ENCODE measurements at places on chromosomes 4 and X.

- DNase-seq: no peak
These were observed 173.9 kb downstream of the PDGFRA start for GRCh38 chr4:54402880-54403480.

- DNase-seq: no peak
These were observed 197.4 kb downstream of the NWD2 start for GRCh38 chr4:37442062-37442323.

DNA sequence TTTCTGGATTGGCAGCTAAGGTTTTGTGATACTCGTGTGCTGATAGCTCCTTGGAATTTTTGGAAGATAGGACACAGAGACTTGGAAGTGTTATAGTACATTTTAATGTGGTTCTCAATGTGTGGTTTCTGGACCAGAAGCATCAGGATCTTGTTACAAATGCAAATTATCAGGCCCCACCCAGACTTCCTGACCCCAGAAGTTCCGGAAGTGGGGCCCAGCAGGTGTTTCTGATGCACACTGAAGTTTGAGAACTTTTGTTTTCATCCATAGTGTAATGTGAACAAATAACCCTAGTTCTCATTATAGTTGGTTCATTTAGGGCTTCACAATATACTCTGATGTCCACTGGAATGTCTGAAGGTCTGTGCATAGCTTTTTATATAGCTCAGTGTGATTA is 49.6 kb downstream of the LAMP2 start:
- DNase-seq: no peak

- DNase-seq: no peak
These were observed 37.6 kb downstream of the GLUD2 start for GRCh38 chrX:121084903-121085611.

GRCh38 chrX:2703991-2704369 is 12.9 kb downstream of the CD99 start:
- DNase-seq: no peak

DNA sequence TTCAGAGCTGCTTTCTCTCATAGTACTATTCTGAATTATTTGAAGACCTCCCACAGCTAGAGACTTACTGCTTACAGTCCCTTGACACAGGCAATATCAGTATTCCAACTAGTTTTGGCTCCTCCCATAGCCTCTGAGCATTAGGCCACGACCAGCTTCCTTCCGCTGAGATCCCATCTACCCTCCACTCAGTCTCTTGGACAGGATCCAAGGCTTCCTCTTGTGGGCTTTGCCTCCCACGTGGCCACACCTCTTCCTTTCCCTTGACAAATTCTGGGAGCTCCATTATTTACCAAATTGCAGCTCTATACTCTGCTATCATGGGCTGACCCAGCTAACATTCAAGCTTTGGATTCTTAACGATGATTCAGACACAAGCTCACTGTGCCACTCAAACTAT is 470.4 kb upstream of the GALNT7 start:
- no peak for DNase-seq

- no peak for DNase-seq
These were observed 68.6 kb downstream of the RXFP1 start for GRCh38 chr4:158590306-158590705.

- no peak for DNase-seq
These were observed 114.6 kb upstream of the SH3RF1 start for GRCh38 chr4:169385376-169385775.

DNA sequence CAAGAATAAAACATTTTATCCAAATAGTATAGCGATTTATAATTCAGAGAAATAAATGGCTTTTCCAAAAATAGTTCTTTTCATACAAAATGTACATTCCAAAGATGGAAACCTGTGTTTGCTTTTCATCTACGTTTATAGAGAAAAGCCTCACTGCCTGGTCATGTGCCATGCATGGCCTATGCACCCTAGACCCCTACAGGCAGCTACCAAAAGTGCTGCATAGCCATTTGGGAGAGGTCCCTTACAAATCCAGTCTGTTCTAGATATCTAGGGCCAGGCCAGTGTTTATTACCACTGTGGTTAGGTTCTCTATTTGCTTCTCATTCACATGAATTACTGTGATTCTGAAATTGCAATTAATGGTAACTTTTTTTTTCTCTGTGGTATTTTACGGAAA is 17.2 kb downstream of the HMGB2 start:
- DNase-seq: no peak

GRCh38 chr4:126448086-126448845 is 1133.5 kb downstream of the FAT4 start:
- DNase-seq: no peak

- no peak for DNase-seq
These were observed 838.2 kb downstream of the RAPGEF2 start for GRCh38 chr4:159941076-159941475.

DNA sequence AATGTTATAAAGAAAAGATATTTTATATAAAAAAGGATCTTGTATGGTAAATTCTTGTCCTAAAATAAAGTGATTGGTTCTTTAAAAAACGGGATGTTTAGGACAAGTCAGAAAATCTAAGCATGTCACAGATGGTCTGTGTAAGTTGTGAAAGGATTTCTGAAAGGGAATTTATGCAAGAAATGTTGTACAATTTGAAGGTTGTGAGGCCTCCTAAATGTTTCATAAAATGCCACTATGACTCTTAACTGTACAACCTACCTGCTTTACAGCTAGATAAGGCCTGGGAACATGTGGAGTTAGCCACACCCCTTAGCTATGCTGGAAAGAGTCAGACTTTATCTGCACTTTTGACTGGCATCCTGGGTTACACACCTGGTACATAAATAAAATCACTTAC is 951.5 kb upstream of the POU3F4 start:
- no peak for DNase-seq

DNA sequence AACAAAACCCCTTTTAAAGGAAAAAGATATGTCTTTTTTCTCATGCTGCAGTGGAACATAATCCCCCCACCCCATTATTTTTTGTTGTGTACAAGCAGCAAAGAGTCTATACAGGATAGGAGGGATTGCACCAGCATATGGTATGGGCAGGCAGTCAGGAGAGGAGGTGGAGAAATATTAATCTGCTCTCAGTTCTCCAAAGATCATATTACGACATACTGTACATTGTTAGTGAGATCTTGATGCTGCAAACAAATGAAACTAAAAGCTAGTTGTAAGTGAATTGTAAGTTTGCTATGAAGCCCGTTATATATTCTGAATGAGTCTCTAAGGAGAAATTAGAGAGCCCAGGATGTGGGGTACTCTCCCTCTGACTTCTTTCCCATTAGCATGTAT is 75.3 kb downstream of the RAPGEF2 start:
- DNase-seq: no peak
